ENCODE measurements at places on chromosomes 3 and 15.

DNA sequence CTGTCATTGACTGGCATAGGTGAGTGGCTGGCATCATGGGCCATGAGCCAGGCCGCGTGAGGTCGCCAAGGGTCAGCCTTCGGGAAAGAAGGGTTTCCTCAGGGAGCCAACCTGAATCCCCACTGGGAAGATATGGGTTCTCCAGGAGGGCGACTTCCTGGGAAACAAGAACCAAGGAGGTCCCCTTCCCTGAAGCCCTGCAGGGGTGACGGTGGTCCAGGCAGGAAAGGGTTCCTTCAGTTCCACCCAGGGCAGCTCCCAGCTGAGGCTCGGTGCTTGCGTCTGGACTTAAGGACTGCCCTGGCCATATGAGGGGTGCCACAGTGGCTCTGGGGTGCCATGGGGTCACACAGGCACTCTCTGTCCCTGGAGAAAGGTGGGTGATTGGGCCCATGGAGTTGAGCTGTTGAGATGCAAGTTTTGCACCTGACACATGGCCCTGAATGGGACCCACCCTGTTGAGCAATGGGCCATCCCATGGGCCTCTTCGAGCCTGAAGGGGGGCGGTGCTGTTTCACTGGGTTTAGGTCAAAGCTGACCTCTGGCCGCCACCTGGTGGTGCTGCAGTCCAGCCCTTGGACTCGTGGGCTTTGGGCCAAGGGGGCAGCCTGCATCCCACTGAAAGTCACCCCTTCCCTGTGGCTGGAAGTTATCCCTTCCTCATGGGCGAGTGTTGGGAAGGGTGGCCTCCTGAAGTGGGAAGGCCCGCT is 228.1 kb downstream of the SNRPN start:
- peak; percentile 11 for DNase-seq

DNA sequence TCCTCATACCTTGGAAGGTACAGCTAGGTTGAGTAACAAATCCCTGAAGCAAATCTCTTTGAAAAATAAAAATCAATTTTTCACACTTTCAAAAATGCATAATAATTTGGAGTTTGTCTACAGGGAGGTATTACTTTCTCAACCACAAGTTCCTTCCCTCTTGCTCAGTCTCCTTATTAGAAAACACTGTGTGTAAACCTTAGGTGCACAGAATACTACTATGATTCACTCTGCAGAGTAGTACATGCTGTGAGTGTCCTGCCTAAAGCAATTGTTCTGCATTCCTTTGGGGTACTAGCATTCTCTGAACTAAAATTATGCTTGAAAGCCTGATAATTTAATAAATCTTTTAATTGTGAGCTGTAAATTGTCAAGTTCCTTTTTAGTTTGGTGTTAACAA is 115.9 kb upstream of the EPHA3 start:
- no peak for DNase-seq

DNA sequence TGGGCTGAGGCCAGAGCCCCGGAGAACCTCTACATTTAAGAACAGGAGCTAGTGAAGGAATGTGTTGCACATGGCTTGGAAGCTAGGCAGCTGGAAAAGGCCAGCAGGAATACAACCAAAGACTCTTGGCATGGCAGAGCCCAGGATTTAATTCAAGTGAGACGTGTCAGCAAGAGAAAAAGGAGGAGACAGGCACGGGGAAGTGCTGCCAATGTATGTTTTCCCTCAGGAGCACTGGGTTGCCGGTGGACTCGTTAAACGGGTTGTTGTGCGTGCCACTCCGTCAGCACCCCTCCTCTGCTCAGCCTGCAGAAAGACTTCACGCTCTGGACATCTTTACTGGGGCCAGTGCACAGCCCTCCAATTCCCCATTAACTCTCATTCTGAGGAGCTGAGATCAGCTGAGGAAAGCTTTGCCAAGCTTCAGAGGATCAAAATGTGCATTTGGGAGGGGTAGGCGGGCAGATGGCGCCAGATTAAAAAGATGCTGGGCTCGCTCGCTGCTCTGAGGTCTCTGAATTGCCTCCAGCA is 103.7 kb downstream of the PDZRN3 start:
- peak; percentile 92 for DNase-seq

GRCh38 chr3:46853441-46854415 is 9.5 kb downstream of the MYL3 start:
- peak; percentile 12 for DNase-seq

All from femur (tissue), 1 donor.